ENCODE measurements at places on chromosomes 1 and 21. TPM values are rescaled to one million over a fixed set of nuclear protein-coding genes. Genes with fewer than 3 reads are reported as not detected.

DNA sequence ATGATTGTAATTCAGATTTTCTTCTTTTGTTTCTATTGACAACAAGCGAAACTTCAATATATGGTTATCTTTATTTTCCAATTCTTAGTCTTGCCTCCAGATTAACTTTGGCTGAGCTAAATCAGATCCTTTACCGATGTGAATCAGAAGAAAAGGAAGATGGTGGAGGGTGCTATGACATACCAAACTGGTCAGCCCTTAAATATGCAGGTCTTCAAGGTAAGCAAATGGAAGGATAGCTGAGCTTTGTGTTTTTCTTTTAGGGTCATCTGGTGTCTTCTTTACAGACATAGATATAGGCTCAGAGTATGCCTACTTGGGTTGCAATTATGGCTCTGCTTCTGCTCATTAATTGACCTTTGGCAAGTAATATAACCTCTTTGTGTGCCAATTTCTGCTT, 37.7 kb downstream of the AGL start:
- no peak for DNase-seq

- no peak for DNase-seq
Observed at GRCh38 chr1:15148004-15148403, 5.5 kb upstream of the TMEM51 start.

DNA sequence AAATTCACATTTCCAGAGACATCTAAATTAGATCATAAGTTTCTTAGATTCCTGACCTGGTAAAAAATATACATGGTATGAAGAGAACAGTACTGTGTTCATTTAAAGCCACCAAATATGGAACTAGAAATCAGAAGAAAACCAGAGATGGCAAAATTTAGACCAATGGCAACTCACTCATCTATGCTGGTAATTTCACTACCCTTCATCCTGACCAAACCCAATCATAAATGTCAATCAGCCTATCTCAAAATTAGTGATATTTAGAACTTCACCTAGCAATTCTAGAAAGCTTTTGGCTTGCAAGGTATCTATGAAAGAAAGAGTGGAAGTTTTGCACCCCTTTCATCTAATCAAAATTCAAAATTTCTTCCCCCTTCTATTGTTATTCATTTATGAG, 107.7 kb downstream of the NIBAN1 start:
- no peak for DNase-seq

The AKR7A3 gene
- total RNA-seq: 0.33 TPM

DNA sequence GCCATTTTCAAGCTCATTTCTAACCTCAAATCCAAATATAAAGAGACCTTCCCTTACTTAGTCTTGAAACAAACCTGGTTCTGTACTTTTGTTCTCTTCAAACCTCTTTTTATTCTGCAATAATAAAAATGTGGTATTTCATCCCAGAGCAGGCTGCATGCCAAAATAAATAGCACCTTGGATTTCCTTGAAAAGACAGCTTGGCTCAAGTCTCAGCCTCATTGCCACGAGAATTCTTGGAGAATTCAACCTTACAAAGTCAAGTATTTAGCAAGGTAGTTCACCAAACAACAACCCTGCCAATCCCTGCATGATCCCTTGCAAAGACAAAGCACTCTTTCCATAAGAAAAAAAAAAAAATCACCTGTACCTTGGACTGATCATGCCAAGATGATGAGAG, 33.8 kb downstream of the KANK4 start:
- no peak for DNase-seq

The TSACC gene
- 0.50 TPM for total RNA-seq

GRCh38 chr1:156356875-156357534, 12.0 kb upstream of the RHBG start:
- DNase-seq: no peak

DNA sequence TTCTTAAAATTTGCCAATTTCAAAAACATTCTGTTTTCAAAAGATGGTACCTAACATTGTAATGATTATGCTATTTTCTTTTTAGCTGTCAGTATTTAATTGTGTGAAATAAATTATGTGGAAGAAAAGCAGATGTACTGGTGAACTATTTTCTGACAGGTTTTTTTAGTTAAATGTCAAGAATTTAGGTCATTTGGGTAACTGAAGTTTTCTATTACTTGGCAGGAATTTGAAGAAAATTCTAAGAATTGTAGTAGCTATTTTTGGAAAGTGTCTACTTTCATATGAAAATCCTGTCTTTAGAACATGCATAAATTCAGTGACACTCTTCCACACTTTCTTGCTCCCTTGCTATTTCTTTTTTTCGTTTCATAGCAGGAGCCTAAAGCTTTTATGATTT, 28.5 kb upstream of the PTPRC start:
- no peak for DNase-seq

DNA sequence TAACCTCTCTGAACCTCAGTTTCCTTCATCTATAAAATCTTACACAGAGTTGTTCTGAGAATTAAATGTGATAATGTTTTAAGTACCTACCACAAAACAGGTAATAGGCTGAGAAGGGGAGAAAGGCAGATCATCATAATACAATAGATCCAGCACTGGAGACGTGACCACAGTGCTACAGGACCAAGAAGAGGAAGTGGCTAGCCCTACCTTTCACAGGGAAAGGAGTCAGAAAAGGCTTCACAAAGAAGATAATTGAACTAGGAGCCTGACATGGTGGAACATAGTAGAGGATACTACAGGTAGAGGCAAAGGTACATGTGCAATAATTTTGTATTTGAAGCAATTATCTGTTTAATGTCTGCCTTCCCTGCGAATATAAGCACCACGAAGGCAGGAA, 45.1 kb downstream of the ERI3 start:
- DNase-seq: no peak

GRCh38 chr1:2267051-2267830, 39.1 kb downstream of the SKI start:
- no peak for DNase-seq

DNA sequence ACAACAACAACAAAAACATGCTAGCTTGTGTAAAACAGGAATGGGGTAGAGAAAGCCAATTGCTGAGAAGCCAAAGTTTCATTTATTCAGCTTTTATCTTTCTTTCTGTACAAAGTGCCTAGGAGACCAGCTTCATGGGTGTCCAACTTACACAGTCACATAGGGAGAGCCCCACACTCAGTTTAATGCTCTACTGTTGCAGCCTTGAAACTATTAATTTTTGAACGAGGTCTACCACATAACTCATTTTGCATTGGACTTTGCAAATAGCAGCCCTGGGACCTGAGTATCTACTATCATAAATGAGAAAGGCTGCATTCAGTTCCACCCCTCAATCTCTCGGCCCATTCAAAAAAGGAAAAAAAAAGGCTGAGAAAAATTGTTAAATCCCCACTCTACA, 98.8 kb downstream of the ZNF644 start:
- DNase-seq: no peak

The HSD3B1 gene
- not detected for total RNA-seq

GRCh38 chr1:231194843-231195516, 33.1 kb downstream of the TRIM67 start:
- no peak for DNase-seq

DNA sequence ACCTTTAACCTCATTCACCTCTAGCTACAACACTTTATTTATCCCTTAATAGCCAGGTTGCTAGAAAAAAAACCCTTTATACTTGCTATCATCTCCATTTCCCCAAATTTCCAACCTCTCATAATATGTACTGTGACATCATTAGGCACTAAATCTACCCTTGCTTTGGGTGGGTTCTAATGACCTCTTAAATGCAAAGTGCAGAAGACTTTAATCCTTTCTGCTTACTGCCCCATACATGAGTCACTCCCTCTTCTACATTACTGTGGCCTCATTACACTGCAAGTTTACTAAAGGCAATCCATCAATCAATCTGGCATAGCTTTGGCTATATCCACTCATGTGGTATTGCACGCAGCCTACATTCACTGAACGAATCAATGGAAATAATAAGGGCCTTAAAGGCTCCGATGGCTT, 353.3 kb downstream of the SMYD3 start:
- DNase-seq: peak; percentile 58

- DNase-seq: no peak
Observed at GRCh38 chr1:54887665-54888071, 673 bp upstream of the DHCR24 start.

The ESPN gene
- total RNA-seq: not detected

DNA sequence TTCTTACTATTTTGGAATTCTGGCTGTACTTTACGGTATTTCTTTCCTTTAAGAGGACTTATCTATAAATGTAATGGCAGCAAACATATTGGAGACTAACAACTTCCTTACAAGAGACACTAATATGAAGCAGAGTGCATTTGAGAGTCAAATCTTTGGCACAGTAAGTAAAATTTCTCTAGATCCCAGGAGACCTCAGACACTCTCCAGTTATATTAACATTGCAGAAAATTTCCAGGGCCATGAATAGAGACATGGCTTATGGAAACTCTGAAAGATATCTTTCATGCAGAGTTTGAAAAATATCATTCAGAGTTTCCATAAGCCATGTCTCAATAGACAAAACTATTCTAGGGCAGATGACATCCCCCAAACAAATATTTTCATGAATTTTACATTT, 51.2 kb downstream of the IL23R start:
- no peak for DNase-seq

GRCh38 chr1:202213361-202214088, 19.9 kb downstream of the LGR6 start:
- DNase-seq: no peak

GRCh38 chr1:175826705-175827104, 83.3 kb upstream of the TNR start:
- no peak for DNase-seq

The S100A8 gene
- not detected for total RNA-seq

The LCE6A gene
- not detected for total RNA-seq

The FOXO6 gene
- under 0.01 TPM for total RNA-seq

DNA sequence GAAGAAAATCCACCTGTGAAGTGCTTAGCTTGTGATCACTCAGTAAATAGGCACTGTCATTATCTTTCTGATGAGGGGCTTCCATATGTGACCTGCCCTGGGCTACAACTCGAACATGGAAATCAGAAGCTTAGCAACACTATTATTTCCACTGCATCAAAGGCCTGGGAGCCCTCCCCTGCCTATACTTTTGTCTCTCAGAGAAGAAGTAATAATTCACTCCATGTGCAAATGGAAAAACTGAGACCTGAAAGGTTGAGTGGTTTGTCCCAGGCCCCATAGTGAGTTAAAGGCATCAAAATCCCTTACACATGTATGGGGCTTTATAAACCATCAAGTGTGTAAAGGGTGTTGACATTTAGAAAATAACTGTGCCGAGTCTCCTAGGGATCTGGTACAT, 20.9 kb downstream of the SOX13 start:
- DNase-seq: no peak

GRCh38 chr1:10155087-10155712, 55.2 kb upstream of the KIF1B start:
- no peak for DNase-seq

GRCh38 chr1:244945109-244945671, 80.8 kb upstream of the HNRNPU start:
- no peak for DNase-seq

GRCh38 chr1:181587870-181588438, 104.6 kb downstream of the CACNA1E start:
- DNase-seq: no peak

DNA sequence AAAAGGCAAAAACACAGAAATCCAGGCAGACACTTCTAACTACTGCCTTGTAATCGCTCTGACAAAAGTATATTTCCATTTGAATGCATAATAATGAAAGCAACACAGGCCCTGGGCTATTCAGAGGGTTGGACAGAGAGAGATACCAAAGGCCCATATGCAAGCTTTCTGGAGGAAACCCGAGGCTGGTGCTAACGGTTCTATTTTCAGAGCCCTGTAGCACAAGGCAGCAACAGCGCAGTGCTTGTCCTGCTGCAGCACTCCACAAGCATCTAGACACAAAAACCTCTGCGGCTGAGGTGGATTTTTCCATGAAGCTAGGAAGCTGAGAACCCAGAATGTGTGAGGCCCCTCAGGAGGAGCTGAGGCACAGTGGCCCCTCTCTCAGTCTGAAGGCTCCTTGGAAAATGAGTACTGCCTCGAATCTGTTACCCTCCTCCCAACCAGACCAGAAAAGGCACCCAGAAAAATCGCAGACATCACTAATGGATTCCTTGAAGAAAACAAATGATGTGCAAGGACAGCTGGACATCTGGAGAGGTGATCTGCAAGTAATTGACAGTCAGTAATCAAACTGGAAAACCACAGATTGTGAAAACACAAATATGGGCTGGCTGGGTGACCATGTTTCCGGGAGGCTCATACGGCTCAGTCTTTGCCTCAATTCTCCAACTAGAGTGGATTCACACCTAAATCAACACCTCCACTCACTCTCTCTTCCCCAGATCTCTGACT, 54.0 kb downstream of the COLGALT2 start:
- DNase-seq: peak; percentile 17

DNA sequence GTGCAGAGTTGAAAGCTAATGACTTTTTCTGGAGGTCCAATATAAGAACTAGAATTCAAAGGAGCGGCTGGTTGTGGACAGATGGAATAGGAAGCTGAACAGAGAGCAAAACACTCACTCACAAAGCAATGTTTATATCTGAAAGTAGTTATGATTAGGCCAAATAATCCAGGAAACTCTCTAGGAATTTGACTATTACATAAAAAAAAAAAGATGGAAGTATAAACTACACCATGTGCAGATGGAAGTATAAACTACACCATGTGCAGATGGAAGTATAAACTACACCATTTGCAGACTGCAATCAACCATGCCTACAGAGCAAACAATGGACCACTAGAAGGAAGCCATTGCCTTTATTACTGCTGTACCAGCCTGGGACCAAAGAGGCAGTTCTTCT, 771.1 kb downstream of the BRINP3 start:
- DNase-seq: no peak

The CGN gene
- total RNA-seq: under 0.01 TPM

- DNase-seq: peak; percentile 92
Observed at GRCh38 chr1:99808391-99809115, 41.6 kb upstream of the AGL start.

- DNase-seq: peak; percentile 11
Observed at GRCh38 chr1:156852418-156852874, 6.5 kb downstream of the INSRR start.

The FCGR1A gene
- total RNA-seq: not detected

DNA sequence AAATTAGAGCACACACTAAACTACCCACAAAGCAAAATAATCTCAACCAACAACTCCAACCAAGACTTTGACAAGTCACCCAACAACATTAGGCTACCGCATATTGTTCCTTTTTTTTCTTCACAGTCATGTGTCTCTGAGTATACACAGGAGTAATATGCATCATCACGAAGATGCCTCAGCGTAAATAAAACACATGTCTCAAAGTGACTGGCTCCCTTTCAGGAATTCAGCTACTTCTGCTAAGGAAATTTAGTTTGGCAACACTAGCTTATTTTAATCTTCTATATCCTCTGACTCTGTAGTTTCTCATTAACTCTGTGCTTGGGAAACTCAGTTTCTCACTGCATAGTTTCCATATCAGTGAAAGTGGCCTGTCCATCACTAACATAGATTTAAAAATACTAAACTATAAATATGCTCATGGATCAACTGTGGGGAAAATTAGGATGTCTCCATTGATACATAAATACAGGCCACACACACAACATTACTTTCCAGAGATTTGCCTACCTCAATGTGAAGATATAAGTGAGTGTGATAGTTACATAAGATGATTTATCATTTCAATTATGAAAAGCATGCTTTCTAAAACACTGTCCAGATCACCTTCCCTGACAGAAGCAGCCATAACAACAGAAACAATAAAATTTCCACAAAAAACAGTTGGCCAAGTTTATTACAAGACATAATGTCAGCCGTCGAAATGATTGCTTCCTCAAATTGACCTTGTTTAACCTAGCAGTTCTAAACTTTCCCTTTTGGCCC, 113.2 kb downstream of the PTGER3 start:
- DNase-seq: no peak

Data from fibroblast of lung (primary cell).